H4 (cell line): ENCODE measurements at places on chromosomes 3 and 15.

DNA sequence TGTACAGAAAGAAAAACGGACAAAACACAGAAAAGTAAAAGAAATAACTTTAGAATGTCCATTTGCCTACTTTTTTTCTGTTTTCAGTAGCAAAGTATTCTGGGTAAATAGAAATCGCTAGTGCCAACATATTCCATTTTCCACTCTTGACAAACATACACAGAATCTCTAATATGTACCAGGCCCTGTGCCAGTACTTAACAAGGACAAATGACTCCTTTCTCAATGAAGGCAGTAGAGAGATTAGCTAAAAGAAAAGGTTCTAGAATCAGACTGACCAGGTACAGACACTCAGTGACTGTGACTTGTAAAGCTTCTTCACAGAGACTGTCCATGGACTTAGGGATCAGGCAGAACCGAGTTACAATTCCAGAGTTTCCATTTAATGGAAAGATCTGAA is 165.8 kb upstream of the STAC start:
- no peak for DNase-seq

GRCh38 chr3:109923431-109923830 is 586.1 kb upstream of the DPPA4 start:
- no peak for DNase-seq

DNA sequence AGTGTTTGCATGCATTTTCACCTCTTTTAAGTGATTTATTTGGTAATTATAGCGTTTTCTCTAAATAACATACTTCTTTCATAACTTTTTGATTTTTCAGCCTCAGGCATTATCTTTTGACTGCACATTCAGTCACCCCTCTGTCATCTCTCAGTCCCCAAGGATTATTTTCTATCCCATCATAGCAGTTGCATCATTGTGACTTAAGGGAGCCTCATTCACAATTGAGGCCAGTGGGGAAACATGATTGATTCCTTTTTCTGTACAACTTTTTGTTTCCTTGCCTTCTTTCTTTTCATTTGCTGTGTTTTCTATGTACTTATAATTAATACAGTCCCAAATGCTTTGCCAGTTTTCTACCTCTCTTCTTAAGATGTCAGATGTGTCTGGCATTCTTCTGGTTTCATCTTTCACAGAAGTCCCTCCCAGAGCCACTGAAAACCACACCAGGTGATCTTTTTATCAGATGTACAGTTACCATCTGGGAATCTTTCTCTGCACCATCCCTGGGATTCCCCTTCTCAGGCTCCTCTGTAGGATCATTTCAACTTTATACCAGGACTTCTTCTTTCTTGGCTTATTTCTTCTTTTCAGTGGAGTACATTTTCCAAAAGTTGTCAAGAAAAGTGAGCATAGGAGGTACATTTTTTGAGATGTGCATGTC is 151.4 kb downstream of the RAP2B start:
- no peak for DNase-seq

DNA sequence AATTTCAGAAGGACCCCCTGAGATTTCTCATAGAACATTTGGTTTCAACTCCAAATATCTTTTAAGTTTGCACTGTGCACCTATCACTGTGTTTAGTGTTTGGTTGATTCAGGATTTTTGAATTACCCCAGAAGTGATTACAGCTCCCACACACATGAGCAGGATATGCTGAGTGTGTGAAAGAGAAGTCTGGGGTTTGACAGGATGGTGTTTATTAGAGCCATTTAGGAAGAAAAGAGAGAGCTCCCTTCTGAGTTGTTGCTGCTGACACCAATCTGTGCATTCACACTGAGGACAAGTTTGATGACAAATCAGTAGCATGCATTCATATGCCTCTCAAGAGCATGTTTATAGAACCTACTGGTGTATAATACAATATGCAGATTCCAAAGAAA is 118.1 kb downstream of the RPL22L1 start:
- DNase-seq: peak; percentile 83

GRCh38 chr3:114333180-114333922 is 39.5 kb downstream of the TIGIT start:
- no peak for DNase-seq
